Stimulated activated CD4-positive, alpha-beta T cell treated with anti-CD3 and anti-CD28 coated beads, Interleukin-4, amount 100 ng/mL, for 48 hours (primary cell): ENCODE measurements at places on chromosomes 12 and 14.

DNA sequence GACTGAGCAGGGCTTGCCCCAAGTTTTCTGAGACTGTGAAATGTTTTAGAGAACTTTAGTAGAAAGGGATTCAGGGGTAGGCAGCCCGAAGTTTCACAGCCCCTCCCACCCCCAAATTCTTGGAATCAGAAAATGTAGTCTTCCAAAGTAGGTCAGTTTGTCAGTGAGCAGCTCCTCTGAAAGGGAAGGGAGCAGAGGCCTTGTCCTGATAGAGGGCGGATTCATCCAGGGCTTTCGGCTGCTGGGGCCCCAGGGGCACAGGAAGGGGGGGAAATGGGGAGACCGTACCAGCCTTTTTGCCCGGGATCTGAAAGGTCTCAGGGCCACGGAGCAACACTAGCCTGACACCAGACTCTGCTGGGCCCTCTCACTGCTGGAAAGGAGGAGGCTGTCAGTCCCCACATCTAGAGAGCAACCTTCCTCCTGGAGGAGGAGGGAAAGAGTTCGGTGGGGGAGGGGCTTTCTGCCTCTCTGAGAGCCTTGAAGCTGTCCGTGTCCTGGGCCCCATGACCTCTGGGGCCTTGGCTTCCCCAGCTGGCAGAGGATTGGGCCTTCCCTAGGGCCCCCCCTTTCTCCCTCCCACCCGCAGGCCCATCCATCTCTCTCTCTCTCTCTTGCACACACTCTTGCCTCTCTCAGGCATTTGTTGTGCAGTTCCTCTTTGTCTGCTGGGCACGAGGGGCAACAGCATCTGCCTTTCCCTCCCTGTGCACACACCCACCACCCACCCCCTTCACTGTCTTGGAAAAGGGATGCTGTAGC, at the start of gene IKZF4:
TSS of gene IKZF4 (plus strand) at position 621 of the 762 bp plus-strand sequence. CDS start 451 bp downstream, outside the sequence.
- no peak for DNase-seq

DNA sequence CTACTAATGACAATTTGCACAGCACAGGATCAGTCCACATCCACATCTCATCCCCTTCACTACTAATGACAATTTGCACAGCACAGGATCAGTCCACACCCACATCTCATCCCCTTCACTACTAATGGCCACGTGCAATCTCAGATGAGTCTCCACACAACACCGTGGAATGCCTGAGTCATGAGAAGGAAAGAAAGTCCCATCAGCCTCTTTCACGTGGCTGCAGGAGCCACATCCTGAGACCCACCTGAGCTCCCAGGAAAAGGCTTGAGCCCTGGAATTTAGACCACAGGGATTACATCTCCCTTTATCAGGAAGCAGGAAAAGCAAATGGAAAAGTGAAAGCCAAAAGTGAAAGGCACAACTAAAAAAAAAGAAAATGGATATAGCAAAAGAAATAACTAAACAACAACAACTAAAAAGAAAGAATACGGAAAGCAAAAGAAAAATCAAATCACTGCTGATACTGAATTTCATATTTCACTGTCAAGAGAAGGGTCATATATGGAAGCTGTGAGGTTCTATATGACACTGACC, 1300.5 kb downstream of the TMEM121 start:
- DNase-seq = no peak

GRCh38 chr12:23536293-23536692, 413.2 kb downstream of the SOX5 start:
- DNase-seq = no peak

DNA sequence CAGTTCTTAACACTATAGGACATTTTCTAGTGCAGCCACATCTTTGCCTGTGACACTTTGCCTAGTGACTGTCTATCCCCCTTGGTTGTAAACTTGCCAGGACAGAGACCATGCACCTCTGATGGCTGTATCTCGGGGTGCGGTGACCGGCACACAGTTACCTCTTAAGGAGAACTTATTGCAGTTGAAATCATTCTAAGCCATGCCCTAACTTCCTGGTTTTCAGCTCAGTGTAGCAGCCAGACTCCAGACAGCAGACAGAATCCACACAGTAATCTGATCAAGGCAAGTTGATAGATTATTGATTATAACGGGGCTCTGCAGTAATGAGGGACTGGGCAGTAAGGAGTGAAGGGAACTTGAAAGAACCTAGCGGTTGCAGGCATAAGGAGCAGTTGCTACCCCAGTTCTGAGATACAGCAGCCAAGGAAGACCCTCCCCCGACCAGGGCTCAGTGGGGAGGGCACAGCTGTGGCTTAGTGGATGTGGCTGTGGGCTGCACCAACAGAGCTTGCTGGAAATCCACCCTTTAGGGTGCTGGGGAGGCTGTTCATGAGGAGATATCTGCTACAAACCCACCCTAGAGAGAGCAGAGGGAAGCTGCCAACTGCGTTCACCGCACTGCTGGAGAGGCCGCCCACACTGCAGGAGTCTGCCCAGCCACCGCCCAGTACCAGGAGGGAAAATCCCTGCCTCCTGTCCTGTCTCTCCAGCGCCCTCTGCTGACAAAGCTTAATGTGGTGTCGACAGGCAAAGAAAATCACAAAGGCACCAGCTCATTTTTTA, 58.2 kb upstream of the BEGAIN start:
- DNase-seq = peak; percentile 91

- no peak for DNase-seq
Observed at GRCh38 chr12:45612044-45612794, 117.3 kb upstream of the ARID2 start.

GRCh38 chr12:67446716-67447115, 177.6 kb downstream of the CAND1 start:
- DNase-seq = no peak

GRCh38 chr14:22386924-22387775, 201.9 kb downstream of the DAD1 start:
- DNase-seq = no peak

DNA sequence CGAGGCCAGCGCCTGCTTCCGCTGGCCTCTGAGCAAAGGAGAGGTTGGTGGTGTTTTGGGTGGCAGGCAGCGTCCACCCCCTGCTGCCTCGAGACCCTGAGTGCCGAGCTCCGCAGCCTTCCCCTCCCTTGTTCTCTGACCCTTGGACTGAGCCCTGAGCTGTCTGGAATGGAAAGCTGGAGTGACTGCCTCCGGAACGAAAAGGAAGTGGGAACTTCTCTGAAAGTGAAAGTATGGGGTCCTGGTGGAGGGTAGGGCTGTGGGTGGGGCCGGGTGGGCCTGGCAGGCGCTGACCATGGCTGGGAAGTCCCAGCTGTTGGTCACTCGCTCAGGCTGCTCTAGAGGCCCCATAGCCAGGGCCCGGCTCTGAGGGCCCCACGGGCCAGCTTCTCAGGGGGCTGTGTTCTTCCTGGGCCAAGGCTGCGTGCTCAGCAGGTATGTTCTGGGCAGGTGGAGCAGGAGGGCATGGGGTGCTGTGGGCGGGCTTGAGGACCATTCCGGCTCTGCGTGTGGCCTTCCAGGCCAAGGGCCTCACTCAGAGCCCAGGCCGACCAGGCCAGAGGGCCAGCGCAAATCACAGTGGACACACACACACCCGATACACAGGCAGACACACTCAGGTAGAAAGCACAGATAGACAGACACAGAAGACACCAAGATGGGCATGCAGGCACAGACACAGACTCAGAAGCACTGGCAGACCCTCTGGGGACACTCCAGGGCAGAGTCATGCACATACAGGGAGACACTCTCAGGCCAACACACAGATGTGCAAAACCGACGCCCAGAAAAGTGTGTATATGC, at the start of gene EXOC3L4:
TSS of gene EXOC3L4 (plus strand) at position 320 of the 804 bp plus-strand sequence. CDS start 5,495 bp downstream, outside the sequence.
- no peak for DNase-seq

GRCh38 chr12:45281994-45282393, 66.1 kb downstream of the ANO6 start:
- no peak for DNase-seq

DNA sequence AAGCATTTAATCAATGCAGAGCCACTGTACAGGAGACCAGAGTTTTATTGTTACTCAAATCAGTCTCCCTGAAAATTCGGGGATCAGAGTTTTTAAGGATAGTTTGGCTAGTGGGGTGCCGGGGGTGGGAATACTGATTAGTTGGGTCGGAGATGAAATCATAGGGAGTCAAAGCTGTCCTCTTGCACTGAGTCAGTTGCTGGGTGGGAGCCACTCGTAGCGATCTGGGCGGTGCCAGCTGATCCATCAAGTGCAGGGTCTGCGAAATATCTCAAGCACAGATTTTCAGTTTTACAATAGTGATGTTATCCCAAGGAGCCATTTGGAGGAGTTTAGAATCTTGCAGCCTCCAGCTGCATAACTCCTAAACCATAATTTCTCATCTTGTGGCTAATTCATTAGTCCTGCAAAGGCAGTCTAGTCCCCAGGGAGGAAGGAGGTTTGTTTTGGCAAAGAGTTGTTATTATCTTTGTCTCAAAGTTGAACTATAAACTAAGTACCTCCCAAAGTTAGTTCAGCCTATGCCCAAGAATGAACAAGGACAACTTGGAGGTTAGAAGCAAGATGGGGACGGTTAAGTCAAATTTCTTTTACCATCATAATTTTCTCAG, 169.4 kb upstream of the PLEKHG7 start:
- DNase-seq = no peak

GRCh38 chr12:6701078-6701768, 608 bp upstream of the PIANP start:
- DNase-seq = no peak

- peak; percentile 89 for DNase-seq
Observed at GRCh38 chr12:47963340-47964040, at the start of gene TMEM106C. TSS of gene TMEM106C (plus strand) at chr12:47963596. CDS start at chr12:47964237, 641 bp downstream.

- DNase-seq = no peak
Observed at GRCh38 chr12:64840119-64840518, 15.7 kb downstream of the TBC1D30 start.

DNA sequence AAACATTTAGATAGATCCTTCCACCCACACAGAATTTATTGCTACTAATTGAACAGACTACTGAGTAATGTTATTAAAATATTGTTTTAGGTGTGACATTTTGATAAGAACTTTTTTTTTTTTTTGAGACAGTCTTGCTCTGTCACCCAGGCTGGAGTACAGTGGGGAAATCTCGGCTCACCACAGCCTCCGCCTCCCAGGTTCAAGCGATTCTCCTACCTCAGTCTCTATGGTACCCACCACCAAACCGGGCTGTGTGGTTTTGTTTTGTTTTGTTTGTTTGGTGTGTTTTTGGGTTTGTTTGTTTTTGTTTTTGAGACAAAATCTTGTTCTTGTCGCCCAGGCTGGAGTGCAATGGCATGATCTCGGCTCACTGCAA, 40.9 kb downstream of the COX16 start:
- DNase-seq = no peak

GRCh38 chr14:97262336-97262735, 465.2 kb downstream of the VRK1 start:
- no peak for DNase-seq

- peak; percentile 20 for DNase-seq
Observed at GRCh38 chr14:81990312-81990761, 456.7 kb upstream of the SEL1L start.

DNA sequence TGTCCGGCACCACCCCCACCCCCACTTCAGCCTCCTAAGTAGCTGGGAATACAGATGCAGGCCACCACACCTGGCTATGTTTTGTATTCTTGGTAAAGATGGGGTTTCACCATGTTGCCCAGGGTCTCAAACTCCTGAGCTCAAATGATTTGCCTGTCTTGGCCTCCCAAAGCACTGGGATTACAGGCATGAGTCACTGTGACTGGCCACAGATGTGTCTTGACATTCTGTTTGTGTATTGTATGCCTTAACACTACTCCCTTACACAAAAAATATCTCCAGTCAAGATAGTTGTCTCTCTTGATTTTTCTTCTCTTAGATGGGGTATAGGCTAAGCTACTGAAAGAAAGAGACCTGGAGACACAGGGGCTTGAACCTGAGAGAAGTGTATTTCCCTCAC, 17.6 kb downstream of the CLEC14A start:
- DNase-seq = no peak

DNA sequence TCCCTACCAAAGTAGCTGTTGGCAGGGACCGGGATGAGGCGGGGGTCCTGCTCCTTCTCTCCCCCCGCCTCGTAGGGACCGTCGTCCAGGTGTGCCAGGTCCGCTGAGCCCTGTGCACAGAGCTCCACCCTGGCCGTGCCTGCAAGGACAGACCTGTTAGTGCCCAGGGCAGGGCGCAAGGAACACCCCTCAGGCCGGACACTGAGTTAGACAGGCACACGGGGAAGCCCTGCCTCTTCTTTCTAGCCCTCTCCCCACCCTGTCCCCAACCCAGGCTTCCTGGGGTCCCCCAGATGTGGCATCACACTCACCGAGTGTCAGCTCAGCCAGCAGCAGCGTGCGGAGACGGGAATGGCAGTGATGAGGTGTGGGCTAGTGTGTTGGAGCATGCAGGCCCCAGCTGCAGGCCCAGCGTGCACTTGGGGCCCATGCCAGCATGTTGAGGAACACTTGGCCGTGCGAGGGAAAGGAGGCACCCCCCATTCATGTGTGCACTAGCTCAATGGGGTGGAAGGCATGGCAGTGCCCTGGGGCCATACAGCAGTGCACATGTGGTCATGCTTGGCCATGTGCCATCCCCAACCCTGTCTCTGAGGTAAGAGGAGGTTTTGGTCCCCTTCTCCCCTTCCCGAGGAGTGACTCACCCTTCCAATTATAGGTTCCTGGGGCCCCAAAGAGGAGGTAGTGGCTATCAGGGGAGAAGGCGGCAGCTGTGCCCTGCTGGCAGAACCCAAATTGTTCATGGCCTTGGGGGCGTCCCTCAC, 7.3 kb downstream of the ITGA7 start:
- DNase-seq = no peak

DNA sequence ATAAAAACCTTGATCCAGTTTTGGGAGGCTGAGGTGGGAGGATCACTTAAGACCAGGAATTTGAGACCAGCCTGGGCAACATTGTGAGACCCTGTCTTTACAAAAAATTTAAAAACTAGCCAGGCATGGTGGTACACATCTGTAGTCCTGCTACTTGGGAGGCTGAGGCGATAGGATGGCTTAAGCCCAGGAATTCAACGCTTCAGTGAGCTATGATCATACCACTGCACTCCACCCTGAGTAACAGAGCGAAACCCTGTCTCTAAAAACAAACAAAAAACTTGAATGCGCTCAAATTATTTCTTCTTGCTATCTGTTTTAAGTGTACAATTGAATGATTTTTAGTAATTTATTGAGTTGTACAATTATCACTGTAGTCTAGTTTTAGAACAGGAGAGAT, 20.1 kb downstream of the WDR20 start:
- DNase-seq = no peak

GRCh38 chr14:75871181-75871880, 110.5 kb downstream of the TGFB3 start:
- DNase-seq = no peak

- no peak for DNase-seq
Observed at GRCh38 chr14:34347683-34348082, 114.4 kb downstream of the SPTSSA start.

GRCh38 chr12:92094751-92095161, 50.9 kb downstream of the BTG1 start:
- no peak for DNase-seq

DNA sequence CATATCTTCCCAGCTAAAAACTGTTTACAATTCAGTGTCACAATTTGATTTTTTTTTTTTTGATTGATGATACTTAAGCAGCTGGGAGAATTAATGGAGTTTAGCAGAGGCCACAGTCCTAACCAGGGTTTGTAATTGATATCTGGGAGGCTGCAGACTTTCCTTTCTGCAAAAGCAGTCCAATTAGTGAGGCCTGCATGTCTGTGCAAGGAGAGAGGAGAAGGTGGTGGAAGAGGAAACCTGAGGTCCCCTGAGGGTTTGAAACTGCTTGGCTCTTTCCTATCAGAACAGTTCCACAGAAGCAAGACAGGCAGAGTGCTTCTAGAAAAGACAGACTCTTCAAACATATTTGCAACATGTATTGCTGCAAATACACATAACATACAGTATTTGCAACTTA, 160.8 kb upstream of the KRR1 start:
- DNase-seq = no peak
